ENCODE measurements at places on chromosomes 5 and 9.

GRCh38 chr5:118990582-118990981 is 2.2 kb upstream of the DTWD2 start:
- no peak for DNase-seq

DNA sequence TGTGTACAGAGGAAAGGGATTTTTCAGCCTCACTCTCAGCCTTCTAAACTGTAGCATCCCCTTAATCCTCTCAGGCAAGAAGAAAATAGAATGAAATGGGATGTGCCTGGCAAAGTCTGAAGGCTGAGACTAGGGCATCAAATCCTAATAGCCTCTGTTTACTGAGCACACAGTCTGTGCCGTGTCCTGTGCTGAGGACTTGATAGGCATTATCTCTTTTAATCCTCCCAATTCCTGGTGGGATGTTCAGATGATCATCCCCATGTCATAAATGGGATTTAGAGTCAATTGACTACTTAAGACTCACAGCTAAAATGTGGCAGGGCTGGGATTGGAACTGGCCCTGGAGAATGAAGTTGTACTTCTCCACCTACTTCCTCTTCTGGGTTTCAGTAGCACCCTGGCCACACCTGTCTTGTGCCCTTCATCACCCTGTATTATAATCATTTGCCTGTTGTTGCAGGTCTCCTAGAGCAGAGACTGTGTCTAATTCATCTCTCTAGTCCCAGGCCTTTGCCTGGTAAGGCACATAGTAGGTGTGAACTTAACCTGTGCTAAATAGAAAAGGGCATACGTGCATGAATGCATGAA is 81.0 kb downstream of the WWC1 start:
- no peak for DNase-seq

DNA sequence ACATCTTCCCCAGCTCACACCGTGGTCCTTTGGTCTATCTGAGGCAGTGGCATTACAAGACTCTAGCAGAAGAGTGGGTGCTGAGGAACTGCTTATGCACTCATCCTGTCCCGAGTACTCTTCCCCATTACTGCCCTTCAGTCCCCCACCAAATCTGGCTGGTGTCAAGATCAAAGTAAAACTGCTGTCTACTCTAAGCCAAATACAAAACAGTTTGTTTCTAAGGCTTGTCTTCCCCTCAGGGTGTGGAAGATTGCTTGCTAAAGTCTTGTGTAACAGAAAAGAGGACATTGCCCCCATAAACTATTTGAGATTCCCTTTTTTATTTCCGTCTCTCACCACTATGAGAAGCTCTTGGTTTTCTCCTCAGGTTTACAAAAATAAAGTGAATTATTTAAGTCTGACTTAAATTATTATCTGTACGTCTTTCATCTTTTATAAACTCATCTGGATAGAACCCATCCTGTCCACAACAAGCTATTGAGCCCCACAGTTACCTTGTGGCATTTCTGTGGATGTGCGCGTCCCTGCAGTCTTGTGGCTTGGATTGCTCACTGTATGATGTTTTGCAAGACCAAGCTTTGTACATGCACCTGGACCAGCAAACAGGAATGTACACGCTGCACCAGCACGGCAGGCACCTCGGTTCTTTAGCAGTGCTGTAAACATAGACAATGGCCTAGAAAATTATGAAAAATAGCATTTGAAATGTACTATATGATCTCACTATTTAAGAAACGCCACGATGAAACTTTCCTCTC is 61.0 kb downstream of the CYSTM1 start:
- DNase-seq, result peak; percentile 48

GRCh38 chr5:82346399-82347165 is 68.4 kb upstream of the RPS23 start:
- no peak for DNase-seq

DNA sequence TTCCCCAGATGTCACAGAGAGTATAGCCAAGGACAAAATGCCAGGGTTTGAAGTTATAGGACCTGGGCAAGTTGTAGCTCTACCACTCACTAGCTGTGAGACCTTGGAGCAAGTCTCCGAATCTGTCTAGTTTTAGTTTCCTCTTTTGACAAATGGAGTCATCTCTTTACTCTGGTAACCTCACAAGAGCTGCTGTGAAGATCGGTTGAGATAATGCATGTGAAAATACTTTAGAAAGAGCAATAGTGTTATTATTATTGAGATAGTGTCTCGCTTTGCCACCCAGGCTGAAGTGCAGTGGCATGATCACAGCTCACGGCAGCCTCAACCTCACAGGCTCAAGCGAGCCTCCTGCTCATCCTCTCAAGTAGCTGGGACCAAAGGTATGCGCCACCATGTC is 117.9 kb upstream of the NR5A1 start:
- no peak for DNase-seq

DNA sequence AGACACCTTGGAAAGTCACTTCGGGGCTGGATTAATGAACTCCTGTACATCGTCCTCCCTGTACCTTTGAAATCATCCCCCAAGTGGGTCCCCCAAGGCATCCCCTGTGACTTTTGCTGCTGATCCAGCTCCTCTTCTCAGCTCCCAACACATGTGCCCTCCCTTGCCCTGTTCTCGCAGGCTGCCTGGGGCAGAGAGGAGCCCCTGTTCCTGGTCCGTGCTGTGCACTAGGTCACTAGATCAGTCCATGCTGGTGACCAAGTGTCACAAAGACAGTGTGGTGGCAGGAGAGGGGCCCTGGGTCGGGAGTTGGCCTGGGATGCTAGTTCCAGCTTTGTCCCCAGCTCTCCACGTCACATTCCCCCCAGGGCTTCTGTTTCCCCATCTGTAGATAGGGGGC is 79.3 kb upstream of the BARHL1 start:
- DNase-seq, result no peak

GRCh38 chr5:103298117-103298516 is 39.6 kb downstream of the MACIR start:
- DNase-seq, result no peak

DNA sequence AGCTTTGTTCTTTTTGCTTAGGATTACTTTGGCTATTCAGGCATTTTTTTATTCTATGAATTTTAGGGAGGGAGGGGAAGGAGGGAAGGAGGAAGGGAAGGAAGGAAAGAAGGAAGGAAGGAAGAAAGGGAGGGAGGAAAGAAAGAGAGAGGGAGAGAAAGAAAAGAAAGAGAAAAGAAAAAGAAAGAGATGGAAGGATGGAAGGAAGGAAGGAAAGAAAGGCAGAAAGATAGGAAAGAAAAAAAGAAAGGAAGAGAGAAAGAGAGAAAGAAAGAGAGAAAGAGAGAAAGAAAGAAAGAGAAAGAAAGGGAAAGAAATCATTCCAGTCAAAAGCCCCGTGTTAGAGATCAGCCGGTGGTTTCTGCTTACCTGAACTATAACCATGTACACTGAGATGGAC is 20.8 kb upstream of the NKD2 start:
- DNase-seq, result no peak

- no peak for DNase-seq
Observed at GRCh38 chr9:125570246-125570645, 136.8 kb downstream of the MAPKAP1 start.

DNA sequence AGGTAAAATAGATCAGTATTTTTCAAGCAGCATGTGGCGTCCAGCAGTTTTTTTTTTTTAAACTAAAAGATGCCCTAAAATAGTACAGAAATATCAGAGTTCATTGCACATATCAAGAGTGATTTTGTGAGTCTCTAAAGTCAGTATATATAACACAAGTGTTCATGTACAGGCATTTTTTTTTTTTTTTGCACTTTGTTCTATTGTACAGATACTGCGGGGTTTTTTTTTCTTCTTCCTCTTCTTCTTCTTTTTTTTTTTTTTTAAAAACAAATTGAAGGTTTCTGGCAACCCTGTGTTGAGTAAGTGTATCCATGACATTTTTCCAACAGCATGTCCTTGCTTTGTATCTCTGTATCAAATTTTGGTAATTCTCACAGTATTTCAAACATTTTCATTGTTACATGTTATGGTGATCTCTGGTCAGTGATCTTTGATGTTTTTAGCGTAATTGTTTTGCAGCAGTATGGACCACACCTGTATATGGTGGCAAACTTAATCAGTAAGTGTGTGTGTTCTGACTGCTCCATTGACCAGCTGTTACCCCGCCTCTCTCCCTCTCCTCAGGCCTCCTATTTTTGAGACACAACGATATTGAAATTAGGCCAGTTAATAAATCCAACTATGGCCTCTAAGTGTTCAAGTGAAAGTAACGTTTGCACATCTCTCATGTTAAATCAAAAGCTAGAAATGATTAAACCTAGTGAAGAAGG is 76.8 kb downstream of the TRIO start:
- no peak for DNase-seq

GRCh38 chr9:7367726-7368125 is 431.9 kb downstream of the DMAC1 start:
- DNase-seq, result no peak

- DNase-seq, result no peak
Observed at GRCh38 chr9:133955821-133956411, 36.2 kb downstream of the VAV2 start.

GRCh38 chr5:131272724-131273123 is 8.9 kb downstream of the CDC42SE2 start:
- no peak for DNase-seq

DNA sequence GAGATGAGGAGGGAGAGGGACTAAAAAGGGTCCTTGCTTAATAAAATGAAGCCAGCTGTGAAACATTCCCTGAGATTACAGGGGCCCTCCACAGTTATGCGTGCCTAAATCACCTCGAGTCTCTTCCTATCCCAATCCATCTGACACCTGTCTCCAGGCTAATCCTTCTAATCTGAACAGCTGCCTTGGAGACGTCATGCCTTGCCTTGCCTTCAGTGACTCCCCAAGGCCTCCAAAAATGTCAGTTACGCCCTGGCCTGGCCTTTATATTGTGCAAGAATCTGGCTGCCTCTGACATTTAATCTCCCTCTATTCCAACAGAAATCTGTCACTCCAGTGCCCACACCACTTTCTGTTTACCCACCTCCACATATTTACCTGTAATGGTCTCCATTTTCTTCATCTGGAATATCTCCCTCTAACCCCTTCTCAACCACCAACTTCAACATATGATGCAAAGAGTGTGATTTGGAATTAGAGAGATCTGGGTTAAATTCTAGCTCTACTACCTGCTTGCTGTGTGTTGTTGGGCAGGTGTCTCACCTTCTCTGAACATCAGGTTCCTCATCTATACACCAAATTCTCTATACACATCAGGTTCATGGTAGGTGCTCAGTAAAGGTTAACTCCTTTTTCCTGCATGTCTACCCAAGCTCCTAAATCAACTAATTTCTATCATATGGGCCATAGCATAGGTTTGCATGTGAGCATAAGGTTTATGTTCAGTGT is 57.9 kb downstream of the PTCD2 start:
- no peak for DNase-seq

DNA sequence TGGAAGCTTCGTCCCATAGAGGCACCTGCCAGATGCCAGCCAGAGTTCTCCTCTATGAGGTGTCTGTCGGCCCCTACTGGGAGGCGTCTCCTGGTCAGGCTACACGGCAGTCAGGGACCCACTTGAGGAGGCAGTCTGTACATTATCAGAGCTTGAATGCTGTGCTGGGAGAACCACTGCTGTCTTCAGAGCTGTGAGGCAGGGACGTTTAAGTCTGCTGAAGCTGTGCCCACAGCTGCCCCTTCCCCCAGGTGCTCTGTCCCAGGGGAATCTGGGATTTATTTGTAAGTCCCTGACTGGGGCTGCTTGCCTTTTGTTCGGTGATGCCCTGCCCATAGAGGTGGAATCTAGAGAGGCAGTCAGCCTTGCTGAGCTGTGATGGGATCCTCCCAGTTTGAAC is 70.8 kb downstream of the NDUFS4 start:
- DNase-seq, result no peak

GRCh38 chr9:133505901-133506652 is 18.7 kb downstream of the MYMK start:
- no peak for DNase-seq

DNA sequence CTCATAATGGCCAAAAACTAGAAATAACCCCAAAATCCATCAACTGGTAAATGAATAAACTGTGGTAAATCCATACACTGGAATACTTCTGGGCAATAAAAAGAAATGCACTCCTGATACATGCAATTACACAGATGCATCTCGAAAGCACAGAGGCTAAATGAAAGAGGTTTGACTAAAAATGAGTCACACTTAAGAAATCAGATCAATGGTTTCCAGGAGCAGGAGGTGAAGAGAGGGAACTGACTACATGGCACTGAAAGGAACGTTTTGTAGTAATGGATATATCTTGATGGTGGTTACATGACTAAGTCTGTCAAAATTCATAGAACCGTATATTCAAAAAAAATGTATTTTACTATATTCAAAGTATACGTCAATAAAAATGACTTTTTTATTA is 42.4 kb downstream of the STRBP start:
- no peak for DNase-seq

GRCh38 chr5:139299486-139299885 is 5.9 kb downstream of the MATR3 start:
- DNase-seq, result no peak

Measured in HepG2 (cell line).